ENCODE measurements at places on chromosomes 3 and 15.

DNA sequence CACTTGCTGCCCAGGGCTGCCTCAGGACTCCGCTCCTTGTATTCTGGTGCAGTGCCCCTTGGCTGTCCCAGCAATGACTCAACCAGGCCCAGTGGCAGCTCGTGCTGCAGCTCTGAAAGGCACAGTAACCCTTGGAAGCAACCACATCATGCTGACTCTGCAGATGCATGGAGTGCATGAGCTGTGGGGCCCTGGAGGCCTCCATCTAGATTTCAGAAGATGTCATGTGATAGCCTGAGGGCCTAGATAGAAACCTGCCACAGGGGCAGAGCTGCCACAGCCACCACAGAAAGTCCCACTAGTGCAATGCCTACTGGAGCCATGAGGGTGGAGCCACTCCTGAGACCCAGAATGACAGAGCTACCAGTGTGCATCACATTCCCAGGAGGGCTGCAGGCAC lies 117.1 kb upstream of the SMAD3 start:
- no peak for DNase-seq

- DNase-seq: no peak
Observed at GRCh38 chr3:52892290-52892624, 5.1 kb downstream of the STIMATE start.

DNA sequence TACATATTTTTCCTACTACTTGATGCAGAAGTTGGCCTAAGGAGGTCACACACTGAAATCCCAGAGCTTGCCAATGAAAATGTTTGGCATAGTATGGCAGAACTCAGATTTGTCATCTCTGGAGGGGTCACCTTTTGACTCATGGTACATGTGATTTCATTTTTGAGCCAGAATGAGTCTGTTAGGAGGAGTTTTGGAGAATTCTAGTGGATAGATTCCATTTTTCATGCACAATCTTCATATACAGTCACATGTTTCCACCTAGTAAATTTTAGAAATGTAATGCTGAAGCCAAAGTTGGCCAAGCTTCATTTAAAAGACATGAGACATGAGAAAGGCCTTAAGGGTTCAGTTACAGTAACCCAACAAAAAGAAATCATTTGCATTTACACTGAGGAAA lies 97.8 kb upstream of the IGSF10 start:
- DNase-seq: no peak

GRCh38 chr15:33492434-33493052 lies 181.8 kb downstream of the RYR3 start:
- DNase-seq: no peak

DNA sequence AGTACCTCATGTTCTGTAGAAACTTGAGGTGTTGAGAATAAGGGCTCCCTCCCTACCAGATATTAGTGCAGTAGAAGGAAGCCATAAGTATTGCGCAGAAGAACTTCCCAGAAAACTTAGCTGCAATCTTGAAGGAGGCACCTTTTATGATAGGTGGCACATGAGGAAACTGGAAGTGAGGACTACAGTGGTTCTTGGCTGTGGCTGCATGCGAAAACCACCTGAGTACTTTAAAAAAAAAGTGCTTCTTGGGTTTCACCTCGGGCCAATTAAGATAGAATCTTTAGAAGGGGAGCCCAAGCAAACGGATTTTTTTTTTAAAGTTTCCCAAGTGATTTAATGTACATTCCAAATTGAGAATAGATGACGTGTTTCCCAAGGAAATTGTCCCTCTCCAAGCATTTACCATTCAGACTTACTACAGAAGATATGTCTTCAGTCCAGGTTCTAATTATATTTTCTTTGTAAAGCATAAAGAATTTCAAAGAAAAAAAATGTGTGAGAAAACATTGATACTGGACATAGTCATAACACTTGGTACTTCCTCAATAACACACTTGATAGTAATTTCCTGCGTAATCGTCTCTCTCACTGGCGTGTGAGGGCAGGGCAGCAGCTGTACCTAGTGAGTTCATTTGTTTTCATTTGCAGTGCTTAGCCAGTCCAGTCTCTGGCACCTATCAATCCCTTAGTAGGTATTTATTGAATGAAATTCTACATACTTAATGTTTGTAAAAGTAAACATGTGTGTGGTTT lies 12.3 kb upstream of the NR1I2 start:
- no peak for DNase-seq

DNA sequence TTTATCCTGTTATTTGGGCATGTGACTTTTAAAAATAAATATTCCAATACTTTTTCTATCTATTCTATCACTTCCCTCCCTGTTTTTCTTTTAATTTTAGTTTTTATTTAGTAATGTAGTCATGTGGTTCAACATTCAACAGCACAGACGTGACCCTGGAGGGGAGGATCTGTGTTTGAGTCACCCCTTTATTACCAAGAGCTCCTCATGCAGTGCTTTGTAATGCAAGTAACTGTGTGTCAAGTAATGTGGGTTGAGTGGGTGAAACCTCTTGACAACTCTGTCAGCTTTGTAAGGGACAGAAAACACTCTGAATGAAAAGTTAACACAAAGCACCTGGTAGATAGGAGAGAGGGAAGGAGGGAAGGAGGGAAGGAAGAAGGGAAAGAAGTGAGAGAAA lies 89.7 kb upstream of the FGF12 start:
- DNase-seq: no peak

DNA sequence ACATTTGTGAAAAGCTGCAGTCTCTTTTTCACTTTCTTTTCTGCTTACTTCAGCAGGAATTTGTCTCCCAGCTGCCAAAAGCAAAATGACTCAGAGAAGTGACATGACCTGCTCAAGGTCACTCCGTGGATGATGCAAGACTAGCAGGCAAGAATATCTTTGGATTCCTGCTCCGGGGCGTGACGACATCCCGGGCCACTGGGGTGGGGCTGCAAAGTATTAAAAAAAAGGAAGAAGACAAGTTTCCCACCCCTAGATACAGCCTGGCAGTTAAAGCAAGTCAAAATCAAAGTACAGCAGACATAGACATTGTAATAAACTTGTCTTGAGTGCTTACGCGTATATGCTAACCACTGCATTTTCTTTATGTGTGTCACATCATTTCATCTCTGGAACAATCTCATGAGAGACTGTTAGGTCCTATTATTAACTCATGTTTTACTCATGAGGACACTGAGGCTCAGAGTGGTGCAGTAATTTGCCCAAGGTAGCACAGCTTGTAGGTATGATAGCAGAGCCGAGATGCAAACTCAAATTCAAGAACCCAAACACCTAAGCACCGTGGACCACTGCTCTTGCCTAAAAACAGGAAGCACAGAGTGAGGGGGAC lies 485.2 kb upstream of the PROK2 start:
- DNase-seq: no peak
